ENCODE measurements at places on chromosomes 3 and 15.
A peak's percentile ranks its signal among the peaks of the same experiment; 100 is the strongest.

- DNase-seq: no peak
These were observed 56.4 kb downstream of the NEDD4 start for GRCh38 chr15:55937040-55937439.

GRCh38 chr3:183122257-183122932, 23.1 kb upstream of the MCCC1 start:
- no peak for DNase-seq

GRCh38 chr3:69691860-69692259, 47.4 kb upstream of the MITF start:
- DNase-seq: no peak

DNA sequence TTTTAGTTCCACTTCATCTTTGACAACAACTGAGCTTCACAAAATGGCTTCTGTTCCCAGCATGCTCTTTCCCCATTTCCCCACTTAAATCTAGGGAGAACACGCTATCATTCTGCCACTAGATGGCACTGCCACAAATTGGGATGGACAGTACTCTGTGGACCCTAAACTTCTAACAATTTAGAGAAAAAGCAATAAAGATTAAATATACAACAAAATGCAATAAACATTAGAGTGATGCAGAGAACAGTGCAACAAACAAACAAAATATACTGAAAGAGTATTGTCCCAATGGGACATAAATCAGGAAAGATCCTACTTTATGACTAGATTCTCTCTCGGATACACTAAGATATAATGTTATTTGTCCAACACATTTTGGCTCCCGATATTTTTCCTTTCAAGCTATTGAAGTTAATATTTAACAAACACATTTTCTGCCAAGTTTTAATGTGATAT, 169.7 kb upstream of the TMCO5A start:
- DNase-seq: no peak

DNA sequence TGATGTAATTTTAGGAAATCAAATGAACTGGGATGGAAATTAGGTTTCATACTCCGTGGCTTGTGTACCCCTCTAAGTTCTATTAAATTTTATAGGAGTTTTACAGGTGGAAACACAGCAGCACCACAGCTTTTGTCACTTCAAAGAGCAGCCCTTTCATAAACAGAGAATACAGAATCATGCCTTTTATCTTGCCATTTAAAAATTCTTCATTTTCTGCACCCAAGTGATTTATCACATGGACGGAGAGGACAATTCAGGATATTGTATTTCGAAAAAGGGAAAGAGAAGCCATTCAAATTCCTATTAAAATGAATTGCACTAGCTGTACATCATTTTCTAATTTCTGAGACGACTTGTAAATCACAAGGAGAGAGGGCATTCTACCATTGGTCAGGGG, 245.4 kb downstream of the PTPRG start:
- DNase-seq: no peak

GRCh38 chr3:138686771-138687221, 78.2 kb downstream of the FAIM start:
- DNase-seq: no peak

- DNase-seq: peak; percentile 39
These were observed 544.8 kb downstream of the AGBL1 start for GRCh38 chr15:86624261-86625036.

- DNase-seq: no peak
These were observed 228.8 kb upstream of the P2RY1 start for GRCh38 chr3:152606146-152606545.

- DNase-seq: no peak
These were observed 181.7 kb upstream of the SNTN start for GRCh38 chr3:63470745-63471144.

DNA sequence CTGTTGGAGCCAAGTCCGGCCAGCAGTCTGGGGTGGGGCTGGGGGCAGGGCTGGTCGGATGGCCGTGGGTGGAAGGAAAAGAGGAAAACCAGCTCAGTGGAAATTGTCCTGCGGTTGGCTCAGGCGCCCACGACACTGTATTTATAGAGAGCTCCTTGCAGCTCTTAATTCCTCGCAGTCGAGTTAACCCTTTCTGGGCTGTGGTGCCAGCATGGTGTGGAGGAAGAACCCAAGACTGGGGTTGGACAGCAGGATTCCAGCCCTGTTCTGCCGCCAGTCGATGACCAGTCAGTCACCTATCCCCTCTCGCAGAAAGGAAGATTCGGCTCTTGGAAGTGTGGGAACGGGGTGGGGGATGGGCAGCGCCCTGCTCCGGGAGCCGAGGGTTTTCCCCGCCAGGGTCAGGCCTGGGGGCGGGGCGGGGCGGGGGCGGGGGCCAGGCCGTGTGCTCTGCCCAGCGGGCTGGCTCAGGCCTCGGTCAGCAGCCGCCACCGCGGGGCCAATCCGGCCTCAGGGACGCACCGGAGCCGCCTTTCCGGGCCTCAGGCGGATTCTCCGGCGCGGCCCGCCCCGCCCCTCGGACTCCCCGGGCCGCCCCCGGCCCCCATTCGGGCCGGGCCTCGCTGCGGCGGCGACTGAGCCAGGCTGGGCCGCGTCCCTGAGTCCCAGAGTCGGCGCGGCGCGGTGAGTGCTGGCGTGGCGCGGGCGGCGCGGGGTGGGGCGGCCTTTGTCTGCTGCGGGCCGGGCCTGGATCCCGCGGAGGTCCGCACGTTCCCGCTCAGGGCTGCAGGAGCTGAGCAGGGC, at the start of gene CD276:
Gene CD276, plus strand, starts transcription at position 607 of the 804 bp plus-strand sequence. CDS start 15,257 bp downstream, outside the sequence.
- no peak for DNase-seq

DNA sequence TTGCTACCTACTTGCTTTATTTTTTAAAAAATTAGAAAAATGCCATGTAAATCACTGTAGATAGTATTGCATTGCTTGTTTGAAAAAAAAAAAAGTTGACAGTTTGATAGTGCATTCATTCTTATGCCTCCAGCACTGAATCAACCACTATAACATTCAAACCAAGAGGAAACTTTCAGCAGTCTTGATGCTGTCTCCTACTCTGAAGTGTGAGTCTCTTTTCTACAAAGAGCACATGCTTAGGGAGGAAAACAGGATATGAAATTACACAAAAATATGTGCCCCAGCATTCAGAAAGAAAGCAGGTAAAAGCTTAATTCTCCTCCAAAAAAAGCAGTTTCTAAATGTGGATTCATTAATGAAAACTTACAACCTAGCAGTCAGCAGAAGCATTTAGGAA, 78.3 kb downstream of the ZBTB20 start:
- DNase-seq: no peak

- DNase-seq: no peak
These were observed 12.2 kb downstream of the XIRP1 start for GRCh38 chr3:39180183-39180545.

DNA sequence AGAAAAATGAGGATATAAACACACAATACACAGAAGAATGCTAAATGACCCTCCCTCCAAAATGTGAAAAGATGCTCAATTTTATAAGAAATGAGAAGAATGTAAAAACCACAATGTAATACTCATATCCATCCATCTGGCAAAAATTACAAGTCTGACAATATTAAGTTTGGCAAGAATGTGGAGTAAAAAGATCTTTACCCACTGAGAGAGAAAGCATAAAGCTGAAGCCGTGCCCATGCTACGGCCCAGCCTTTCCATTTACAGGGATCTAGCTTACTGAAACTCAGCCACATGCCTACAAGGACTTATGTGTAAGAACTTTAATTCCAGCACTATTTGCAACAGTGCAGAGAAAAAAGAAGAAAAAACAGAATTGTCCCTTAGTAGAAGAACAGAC, 42.9 kb downstream of the ATP13A3 start:
- DNase-seq: no peak

DNA sequence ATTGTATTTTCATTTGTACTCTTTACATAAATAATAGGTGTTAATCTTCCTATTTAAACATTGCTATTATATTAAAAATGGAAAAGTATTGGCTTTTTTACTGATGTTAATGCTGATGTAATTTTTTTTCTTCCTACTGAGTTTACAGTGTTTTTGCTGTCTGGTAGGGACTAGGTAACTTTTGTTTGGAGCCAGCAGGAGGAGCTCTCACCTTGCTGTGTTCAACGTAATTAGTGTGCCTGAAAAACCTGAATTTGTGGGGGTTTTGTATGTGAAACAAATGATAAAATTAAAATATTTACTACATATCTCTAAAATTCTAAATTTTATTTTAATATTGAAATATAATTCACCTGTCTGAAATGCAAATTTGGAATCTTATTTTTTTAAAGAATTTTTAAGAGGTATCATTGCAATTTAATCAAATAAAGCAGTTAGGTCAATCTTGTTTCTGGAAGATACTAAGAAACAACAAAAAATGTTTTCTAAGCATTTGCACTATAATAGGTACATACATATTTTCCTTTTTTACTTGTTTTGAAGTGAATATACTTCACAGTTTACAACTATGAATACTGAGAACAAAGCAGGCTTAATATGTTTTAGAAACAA, 48.8 kb downstream of the EPHA6 start:
- no peak for DNase-seq

DNA sequence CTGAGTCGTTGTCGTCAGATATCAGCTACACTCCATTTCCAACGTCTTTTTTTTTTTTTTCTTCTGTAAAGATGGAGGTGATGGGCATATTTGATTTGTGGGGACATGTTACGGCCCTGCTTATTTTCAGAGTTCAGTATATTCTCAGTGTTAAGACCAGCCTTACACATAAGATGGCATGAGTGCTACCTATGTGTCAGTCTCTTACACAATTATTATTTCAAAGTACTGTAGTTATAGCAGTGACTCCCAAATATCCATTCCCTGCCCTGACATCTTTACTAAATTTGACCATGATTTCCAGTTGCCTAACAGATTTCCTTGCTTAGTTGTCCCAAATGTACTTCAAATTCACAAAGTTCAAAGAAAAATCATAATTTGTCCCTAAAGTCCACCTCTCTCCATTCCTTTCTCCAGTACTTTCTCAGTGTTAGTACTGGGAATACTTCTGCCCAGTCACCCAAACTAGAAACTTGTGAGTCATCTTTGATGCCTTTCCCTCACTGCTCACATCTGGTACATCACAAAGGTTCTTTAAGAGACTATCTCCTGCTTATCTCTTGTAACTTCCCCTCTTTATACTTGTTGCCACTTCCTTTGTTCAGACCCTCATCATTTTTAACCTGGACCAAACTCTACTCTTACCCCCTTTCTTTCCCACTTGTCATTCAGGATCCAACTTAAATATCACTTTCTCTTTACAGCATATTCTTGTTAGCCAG, 67.0 kb downstream of the ZNF609 start:
- no peak for DNase-seq

Data from T-cell (primary cell).